ENCODE measurements at places on chromosomes 13 and 19. TPM values are rescaled to one million over a fixed set of nuclear protein-coding genes. Genes with fewer than 3 reads are reported as not detected.
A peak's percentile ranks its signal among the peaks of the same experiment; 100 is the strongest.

Gene ZFP14
- 3.4 TPM for polyA plus RNA-seq

Gene REEP6
- polyA plus RNA-seq: 4.3 TPM

GRCh38 chr13:30395192-30396158 is 26.8 kb upstream of the UBE2L5 start:
- peak; percentile 53 for DNase-seq

GRCh38 chr13:39341251-39341650 is 261.7 kb downstream of the LHFPL6 start:
- no peak for DNase-seq

GRCh38 chr19:42068756-42069571 is 1.0 kb downstream of the GRIK5 start:
- DNase-seq: no peak

DNA sequence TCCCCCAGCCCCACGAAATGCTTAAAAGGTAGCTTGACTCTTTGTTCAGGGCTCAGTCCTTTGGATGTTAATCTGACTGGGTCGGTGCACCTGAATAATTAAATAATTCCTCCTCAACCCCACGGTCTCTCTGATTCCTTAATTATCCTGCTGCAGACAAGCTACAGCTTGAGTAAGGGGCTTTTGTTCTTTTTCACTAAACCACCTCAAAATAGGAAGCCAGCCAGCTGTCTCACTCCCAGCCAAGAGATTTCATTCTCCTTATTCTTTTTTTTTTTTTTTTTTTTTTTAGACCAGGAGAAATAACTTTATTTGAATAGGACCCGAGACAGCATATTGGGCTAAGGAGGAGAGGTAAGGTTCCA is 7.9 kb upstream of the FCGBP start:
- no peak for DNase-seq

Measured in A549 (cell line).